ENCODE measurements at places on chromosomes 2 and 18.

DNA sequence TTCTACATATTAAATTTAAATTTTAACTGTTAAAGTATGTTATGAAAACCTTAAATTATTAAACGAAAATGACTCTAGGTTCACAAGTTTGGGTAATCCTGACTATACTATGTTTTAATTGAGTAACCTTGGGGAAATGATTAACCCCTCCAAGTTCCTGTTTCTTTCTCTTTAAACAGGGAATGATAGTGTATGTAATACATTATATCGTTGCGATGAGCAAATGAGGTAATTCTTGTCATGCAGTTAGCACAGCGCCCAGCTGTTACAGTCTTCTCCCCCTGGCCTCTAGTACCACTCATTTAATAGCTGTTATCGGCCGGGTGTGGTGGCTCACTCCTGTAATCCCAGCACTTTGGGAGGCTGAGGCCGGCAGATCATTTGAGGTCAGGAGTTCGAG, 80.4 kb downstream of the MTA3 start:
- no peak for DNase-seq

DNA sequence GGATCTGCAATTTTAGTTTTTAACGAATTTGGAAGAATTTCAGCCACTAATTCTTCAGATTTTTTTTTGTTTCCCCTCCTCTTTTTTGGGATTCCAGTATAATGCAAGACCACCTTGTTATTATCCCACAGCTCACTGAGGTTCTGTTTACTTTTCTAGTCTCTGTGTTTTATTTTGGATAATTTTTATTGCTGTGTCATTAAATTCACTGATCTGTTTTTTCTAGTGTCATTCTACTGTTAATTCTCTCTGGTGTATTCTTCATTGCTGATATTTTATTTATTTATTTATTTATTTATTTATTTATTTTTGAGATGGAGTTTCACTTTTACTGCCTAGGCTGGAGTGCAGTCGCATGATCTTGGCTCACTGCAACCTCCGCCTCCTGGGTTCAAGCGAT, 32.2 kb downstream of the UBR3 start:
- DNase-seq = no peak

DNA sequence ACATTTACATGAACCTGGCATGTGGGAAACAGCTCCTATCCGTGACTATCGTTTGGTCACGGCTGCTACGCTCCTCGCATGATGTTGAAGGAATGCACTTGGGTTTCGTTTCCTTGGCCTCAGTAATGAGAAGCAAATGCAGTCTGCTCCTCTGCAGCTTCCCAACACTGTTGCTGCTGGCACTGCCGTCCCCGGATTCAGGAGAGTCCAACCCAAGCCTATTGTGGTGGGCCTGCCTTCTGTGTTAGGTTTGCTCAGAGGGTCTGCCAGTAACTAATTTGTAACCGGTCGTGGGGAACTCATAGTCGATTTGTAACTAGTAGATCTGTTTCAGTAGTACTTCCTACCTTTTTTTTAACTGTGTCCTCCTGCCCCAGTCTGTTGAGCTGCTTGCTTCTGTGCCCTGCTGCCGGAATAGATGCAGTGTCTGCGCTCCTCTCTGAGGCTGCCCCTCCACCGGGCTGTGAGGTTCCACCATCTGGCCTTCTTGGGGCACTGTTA, 58.4 kb downstream of the WDSUB1 start:
- DNase-seq = no peak

DNA sequence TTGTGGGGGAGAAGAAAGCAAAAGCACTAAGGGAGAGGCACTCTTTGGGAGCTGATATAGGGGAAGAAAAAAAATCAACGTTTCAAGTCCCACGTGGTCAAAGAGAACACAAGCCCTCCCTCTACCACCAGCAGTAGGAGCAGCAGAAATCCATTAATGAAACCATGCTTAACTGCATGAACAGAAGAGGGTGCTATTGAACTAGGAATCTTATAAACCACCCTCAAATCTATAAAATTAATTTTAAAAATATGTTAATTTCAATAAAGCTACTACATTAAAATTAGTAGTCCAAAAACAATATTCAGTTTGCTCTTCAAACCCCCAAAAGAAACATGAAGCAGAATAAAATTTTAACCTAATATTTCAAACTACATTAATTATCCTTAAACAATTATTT, 147.8 kb downstream of the TMEM18 start:
- no peak for DNase-seq

GRCh38 chr2:162090109-162090508, 16.1 kb upstream of the DPP4 start:
- no peak for DNase-seq

DNA sequence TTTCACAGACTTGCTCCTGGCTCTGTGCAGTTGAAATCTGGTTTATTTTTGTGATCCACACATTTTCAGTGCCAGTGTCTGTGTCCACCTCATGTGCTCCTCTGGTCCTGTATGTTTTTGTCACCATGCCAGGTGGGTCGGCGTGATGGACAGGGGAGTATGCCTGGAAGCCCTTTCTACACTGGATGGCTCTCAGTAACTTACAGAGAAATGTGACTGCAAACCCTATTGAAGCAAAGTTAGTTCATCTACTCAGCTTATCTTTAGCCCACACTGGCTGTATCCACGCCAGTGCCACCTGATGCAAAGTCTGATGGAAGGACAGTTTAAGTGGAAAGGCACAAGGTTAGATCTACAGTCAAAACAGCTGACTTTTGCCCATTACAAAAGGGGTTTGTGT, 4.3 kb downstream of the IMPA2 start:
- no peak for DNase-seq

DNA sequence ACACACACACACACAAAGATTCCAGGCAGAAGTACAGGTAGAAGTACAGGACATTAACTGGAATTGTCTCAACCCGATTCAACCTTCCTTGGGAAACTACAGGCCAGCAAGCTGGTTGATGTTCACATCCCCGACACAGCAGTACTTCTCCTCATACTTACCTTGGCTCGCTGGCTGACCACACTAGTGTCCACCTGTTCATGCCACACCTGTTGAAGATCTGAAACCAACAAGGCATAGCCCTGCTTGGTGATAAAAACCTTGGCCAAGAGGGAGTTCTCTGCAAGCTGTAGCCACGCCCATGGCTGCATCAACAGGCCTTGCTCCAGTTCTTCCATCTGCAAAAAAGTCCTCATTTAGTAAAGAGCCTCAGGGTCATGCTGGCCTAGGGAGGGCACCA, 2.6 kb downstream of the NHEJ1 start:
- no peak for DNase-seq

GRCh38 chr2:231222318-231223000, 24.0 kb downstream of the ARMC9 start:
- no peak for DNase-seq

DNA sequence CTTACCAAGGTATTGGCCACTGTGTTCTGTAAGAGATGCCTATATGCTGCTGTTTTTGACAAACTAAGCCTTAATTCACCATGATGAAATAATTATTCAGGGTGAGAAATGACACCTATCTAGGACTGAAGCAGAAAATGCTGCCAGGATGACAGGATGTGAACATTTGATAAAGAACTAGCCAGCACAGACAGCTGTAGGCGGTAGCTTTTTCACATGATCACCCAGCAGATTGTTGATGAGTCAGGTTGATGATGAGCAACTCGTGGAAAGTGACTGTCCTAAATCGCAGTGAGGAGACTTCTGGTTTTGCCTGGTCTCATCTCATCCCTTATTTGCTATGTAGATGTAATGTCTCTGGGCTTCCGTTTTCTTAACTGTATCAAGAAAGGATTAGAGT, 144.1 kb downstream of the PRPF40A start:
- DNase-seq = no peak

DNA sequence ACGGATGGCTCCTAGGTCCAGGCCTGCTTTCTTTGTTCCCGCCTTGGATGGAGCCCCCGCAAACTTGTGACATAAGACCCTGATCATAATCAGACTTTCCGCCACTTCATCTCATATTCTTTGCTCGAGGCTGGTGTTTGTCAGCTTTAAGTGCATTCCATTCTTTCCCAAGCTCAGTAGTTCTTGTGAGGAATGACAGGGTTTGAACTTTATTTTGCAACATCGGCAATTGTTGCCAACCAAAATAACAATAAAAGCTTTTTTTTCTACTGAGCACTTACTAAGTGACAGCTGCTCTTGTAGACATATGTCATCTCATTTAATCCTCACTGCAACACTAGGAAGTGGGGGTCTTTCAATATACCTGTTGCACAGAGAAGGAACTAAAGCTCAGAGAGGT, 178.8 kb upstream of the ST6GAL2 start:
- DNase-seq = no peak

- no peak for DNase-seq
These were observed 330.4 kb upstream of the FAM98A start for GRCh38 chr2:33929467-33929866.
